ENCODE measurements at places on chromosomes 1 and 21.

DNA sequence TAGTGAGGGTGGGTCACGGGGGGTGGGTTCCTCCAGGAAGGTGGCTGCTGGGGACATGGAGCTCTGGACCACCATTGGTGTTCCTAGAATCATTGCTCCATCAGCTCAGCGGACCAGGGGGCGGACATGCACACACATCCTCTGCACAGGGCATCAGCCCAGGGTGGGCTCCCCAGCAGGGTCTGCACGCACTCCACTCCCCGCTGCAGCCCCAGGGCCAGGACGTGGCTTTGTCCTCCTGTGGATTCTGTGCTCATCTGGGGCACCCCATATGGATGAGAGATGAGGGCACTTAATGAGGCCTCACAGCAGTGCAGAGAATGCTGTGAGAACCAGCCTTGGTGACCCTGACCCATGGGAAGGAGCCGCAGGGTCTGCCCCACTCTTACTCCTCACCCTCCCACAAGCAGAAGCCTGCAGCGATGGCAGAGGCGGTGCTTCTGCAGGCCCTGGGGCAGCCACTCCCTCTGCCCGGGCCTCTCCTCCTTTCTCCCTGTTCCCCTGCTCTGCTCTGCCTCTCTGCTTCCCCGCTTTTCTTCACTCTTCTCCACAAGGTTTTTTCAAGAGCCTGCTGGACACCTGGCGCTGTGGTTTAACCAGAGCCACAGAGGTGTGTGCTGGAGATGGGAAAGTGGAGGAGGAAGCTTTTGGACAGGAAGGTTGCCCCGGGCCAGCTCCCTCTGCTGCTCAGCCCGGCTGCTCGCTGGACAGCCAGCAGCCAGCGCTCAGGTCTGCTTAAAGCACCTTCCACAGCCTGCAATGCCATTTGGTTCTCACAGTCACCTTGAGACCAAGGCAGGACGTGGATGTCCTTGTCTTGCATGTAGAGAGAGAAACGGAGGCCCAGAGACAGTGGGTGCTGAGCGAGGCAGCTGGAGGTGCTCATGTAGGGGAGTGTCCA is 26.3 kb upstream of the PCBP3 start:
- DNase-seq = no peak

GRCh38 chr1:55317673-55318072 is 102.5 kb upstream of the USP24 start:
- DNase-seq = no peak

DNA sequence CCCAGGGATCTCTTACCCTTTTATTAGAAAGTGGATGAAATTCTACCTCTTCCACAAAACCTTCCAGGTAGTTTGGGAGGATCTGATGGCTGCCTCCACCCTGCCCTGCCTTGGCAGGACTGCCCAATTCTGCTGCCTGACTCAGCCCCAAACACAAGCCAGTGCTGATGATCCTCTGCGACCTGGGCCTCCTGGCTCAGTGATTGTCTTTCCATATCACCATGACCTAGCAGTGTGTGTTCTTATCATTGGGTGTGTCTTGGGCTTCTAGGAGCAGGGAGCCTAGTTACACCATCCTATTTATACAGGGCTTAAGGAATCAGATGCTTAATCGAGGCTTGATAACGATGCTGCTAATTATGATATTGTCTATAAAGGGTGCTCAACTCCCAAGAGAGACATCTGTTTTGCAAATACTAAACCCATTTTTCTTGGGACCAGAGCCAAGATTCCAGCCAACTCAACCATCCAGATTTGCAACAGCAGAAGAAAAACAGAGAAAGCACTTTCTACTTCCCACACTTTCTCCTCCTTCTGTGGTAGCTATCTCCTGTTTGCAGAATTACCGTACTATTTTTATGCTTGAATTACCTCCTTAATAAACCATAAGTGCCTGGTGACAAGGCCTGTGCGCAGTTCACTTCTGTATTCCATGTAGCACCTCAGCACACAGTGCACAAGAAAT is 36.5 kb upstream of the KIF21B start:
- no peak for DNase-seq

DNA sequence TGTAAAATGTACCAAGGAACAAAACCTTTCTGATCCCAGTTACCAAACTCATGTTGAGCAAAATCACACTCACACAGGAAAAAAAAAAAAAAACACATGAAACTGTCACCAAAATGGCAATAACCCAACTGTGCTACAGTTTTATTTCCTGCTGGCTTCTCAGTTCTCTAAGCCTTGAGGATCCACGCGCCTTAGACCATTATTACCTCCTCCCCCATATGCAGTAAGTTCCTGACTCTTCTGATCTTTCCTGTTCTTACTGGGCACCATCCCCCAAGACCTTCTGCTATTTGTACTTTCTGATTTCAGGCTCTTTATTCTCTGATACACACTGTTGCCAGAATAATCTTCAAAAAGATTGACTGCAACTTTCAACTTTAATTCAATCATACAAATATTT is 79.6 kb downstream of the SLC45A1 start:
- DNase-seq = no peak

DNA sequence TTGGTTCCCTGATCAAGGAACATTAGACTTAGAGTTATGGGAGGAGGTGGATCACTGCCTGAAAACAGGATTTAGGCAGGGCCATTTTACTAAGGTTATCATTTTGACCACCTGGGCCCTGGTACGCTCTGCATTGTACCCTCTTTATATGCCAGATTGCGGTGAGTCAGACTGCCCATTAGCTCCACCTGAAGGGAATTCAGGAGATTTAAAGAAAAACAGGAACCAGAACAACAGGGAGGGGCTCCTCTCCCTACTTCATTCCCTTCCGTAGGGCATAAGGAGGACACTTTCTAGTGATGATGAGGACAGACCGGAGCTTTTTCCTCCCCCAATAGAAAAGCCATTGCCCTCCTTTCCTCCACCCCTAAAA is 20.6 kb upstream of the ITLN1 start:
- no peak for DNase-seq
